Activated CD4-positive, alpha-beta memory T cell treated with anti-CD3 and anti-CD28 coated beads for 36 hours (primary cell): ENCODE measurements at places on chromosomes 3 and 15. TPM values are rescaled to one million over a fixed set of nuclear protein-coding genes. Genes with fewer than 3 reads are reported as not detected.

Gene PPM1L
- total RNA-seq, result 2.7 TPM

Gene ARGFX
- total RNA-seq, result not detected

Gene LRTM1
- not detected for total RNA-seq

Gene OSBPL10
- total RNA-seq, result 3.5 TPM

Gene MEIS2
- total RNA-seq, result not detected

DNA sequence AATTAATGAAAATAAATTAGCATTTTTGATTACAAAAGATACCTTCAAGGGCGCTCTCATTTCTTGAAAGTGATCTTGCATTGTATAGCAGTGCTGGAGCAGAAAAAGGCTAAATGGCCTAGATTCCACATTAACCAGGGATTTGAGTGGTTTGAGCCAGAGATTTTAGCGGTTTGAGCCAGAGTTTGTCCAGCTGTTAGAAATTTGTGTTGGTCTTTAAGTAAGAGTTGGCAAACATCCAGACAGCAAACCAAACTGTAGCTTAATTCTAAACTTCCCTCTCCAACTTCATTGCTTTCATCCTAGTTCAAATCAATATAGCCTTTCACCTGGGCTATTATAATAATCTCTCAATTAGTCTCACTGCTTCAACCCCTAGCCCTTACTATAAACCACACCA is 351.7 kb downstream of the IGSF11 start:
- no peak overlapping the region for H3K4me3 ChIP-seq
- H3K27ac ChIP-seq, result no peak overlapping the region
- peaks cover 4% of the 10 kb centered on the region for H3K27me3 ChIP-seq
- no peak for DNase-seq

DNA sequence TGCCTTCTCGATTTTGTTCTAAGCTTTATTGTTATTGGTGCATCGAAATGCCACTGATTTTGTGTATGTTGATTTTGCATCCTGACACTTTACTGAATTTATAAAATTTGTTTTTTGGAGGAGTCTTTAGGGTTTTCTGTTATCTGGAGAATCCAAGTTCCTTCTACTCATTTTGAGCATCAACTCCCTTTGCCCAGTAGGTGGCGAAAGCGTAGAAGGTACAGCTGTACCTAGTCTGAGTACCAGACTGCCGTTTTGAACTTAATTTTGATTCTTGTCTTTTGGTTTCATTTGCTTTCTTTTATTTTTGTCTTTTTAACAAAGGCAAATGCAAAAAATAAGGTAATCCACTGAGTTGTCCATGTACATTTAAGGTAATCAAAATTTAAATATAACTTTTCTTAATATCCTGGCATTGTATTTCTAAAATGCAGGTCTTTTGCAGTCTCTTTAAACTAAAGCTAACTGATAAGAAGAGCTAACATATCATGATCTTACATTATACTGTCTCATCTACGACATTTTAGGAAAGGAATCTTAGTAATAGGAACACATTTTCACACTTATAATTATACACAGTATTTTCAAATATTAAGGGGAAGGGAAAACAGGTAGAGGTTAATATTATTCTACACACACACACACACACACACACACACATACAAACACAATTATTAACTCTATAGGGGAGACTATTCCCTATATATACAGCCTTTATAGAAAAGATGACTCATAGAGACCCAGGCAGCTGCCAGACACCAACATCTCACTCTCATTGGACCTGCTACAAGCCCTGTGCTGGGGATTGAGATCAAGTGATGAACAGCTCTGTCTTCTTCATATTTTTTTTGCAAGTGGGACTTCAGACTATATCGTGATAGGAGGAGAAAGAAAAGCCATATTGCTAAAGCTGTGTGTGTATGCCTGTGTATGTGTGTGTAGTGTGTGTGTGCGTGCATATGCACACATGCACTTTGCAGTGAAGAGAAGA is 71.8 kb downstream of the SYNPR start:
- DNase-seq, result peak; percentile 50
- no peaks in the 10 kb centered on the region for H3K36me3 ChIP-seq
- H3K4me1 ChIP-seq, result no peaks in the 10 kb centered on the region
- H3K27me3 ChIP-seq, result peaks cover 23% of the 10 kb centered on the region

- peaks cover 35% of the 10 kb centered on the region for H3K36me3 ChIP-seq
- peaks cover 16% of the 10 kb centered on the region for H3K4me1 ChIP-seq
- no peak overlapping the region for H3K4me3 ChIP-seq
- DNase-seq, result no peak
- peak overlapping the region; percentile 55 for H3K27ac ChIP-seq
- H3K27me3 ChIP-seq, result no peaks in the 10 kb centered on the region
These were observed 57.6 kb downstream of the AAGAB start for GRCh38 chr15:67196672-67197363.

DNA sequence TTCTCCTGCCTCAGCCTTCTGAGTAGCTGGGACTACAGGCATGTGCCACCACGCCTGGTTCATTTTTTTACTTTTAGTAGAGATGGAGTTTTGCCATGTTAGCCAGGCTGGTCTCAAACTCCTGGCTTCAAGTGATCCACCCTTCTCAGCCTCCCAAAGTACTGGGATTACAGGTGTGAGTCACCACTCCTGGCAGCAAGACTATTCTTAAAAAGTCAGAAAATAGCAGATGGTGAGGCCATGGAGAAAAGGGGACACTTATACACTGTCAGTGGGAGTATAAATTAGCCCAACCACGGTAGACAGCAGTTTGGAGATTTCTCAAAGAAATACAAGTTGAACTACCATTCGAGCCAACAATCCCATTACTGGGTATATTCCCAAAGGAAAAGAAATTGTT is 603.3 kb upstream of the TBL1XR1 start:
- no peaks in the 10 kb centered on the region for H3K27me3 ChIP-seq
- H3K36me3 ChIP-seq, result no peaks in the 10 kb centered on the region
- no peak overlapping the region for H3K4me3 ChIP-seq
- no peak overlapping the region for H3K27ac ChIP-seq
- H3K4me1 ChIP-seq, result peaks cover 14% of the 10 kb centered on the region
- DNase-seq, result no peak

Gene SLC38A3
- not detected for total RNA-seq

DNA sequence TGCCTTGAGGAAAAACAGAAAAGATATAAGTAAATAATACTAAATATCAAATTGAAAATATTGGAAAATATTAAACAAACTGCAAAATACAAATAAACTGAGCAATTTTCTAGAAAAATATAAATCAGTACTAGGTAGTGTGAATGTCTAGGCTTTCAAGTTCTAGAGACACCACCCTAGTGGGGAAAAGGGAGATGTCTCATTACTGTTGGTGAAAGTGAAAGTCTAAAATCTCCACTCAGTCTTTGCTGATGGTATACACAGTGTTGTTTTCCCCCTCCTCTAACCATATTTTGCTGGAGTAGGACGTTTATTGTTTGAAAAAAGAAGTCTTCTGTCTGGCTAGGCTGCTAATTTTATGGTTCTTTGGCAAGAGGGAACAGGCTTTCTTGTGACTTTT is 1368.9 kb downstream of the OTOL1 start:
- no peak overlapping the region for H3K4me3 ChIP-seq
- no peak for DNase-seq
- no peak overlapping the region for H3K27ac ChIP-seq
- H3K4me1 ChIP-seq, result no peaks in the 10 kb centered on the region
- no peaks in the 10 kb centered on the region for H3K27me3 ChIP-seq
- H3K36me3 ChIP-seq, result no peaks in the 10 kb centered on the region
